ENCODE measurements at places on chromosomes 16 and 17.

DNA sequence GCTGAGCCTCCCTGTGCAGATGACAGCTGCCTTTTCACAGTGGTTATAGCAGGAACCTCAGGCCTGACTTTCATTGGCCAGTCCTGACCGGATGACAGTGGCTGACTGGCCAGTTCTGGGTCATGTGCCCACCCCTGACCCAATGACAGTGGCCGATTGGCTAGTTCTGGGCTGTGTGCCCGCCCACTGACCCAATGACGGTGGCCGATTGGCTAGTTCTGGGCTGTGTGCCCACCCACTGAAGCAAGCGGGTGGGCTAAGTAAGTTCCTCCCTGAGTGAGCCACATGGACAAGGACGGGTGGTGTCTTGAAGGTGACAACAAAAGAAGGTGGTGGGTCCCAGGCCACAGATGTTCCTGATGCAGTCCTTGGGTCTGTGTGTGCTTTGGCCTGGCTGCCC is 9.5 kb downstream of the DEF8 start:
- DNase-seq: peak; percentile 15

- DNase-seq: no peak
These were observed 12.0 kb downstream of the GABARAPL2 start for GRCh38 chr16:75578212-75578611.

DNA sequence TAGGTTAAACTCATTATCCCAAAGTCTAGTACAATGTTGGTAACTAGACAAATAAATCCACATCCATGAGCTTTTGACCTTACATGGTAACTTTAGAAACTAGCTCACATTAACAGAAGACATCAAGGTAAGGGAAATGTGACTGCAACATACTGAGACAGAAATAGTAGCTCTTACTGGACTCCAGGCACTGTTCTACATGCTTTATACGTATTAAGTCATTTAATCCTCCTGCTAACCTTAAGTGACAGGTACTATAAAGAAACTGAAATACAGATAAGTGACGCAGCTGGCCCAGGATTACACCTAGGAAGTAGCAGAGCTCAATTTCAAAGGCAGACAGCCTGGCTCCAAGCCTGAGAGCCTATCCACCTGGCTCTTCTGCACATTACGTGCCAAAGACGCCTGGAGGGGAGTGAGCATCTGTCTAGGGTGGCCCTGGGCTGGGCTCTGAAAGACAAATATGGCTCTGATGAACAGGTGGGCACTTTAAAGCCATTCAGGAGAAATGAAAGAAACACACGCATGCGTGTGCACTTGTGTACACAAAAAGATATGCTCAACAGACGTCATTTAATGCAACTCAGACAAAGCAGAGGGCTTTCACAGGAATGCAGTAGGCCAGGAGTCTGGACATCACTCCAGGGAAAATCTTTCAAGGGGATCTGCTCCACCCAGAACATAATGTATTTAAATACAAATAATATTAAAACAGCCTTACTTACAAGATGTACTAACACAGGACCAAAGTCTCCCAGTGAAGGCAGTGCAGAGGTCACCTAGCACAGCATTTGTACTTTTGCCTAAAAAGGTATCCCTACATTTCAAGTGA is 4.4 kb downstream of the ZC3H7A start:
- no peak for DNase-seq

GRCh38 chr17:57782647-57783337 is 37.7 kb upstream of the CCDC182 start:
- DNase-seq: no peak

GRCh38 chr17:8710813-8711212 is 33.8 kb downstream of the CCDC42 start:
- no peak for DNase-seq

DNA sequence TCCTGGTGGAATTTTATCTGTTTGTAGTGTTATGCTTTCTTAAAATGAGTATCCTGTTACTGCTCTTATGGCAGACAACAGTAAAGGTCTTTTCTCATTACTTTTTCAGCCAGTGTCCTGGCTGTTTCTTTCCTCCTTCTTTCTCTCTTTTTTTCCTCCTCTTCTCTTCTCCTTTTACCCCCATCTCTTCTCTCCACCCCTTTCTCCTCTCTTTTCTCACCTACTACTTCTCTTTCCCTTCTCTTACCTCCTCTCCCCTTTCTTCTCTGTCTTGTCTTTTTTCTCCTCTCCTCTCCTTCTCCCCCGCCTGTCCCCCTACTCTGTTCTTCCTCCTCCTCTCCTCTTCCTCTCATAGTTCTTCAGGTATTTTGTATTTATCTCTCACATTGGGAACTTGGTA is 48.9 kb downstream of the CPD start:
- DNase-seq: no peak

DNA sequence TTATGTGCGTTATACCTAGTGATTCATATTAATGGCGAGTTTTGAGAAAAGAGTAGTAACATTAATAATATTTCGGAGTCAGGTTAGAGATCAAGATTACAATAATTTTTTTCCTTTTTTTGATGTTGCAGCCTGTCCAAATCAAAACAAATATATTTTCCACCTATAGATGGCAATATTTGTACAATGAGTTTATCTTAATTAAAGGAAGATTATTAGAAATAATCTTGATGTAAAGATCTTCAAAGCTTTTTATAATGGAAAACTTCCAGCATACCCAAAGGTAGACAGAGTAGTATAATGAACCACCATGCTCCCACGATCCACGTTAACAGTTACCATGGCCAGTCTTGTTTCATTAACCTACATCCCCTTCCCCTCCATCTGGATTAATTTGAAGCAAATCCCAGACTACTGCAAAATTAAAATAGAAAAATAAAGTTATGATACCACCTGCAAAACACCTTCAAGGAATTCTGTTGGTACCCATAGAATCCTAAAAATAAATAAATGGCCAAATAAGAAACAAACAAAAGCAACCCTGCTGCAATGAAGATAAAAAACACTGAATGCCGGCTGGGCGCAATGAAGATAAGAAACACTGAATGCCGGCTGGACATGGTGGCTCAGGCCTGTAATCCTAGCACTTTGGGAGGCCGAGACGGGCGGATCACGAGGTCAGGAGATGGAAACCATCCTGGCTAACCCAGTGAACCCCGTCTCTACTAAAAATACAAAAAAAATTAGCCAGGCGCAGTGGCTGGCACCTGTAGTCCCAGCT is 46.5 kb upstream of the GINS3 start:
- DNase-seq: no peak

GRCh38 chr17:13426991-13427390 is 174.7 kb downstream of the HS3ST3A1 start:
- no peak for DNase-seq

DNA sequence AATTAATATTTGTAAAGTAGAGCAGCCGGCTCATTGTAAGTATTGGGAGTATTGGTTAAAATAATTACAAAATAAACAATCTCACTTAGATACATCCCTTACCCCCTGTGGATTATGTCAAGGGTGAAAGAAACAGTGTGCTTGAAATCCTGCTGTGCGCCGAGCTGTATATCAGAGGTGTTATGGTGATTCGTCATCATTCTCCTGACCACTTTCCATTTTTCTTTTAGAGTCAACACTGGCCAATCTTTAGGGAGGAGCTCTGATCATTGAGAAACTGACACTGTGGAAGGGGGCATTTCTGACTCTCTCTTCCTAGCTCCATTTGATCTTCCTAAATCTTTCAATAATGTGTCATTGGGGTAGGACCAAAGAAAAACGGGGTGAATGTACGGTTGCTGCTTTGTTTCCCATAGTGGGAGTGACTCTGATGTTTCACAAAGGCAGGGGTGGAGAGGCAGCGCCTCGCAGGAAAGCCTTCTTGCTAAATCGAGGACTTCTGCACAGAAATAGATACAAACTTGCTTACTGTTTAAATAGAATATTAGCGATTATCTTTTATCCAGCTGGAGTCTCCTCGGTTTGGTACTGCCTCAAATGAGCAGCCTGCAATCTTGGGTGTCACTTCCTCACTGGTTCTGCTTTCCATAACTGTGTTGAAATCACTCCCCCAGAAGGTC is 123.4 kb downstream of the PRKCB start:
- DNase-seq: no peak

- DNase-seq: peak; percentile 84
These were observed 65.7 kb downstream of the CENPV start for GRCh38 chr17:16287563-16288027.

GRCh38 chr16:84087466-84088151 is 29.1 kb downstream of the MBTPS1 start:
- DNase-seq: no peak

DNA sequence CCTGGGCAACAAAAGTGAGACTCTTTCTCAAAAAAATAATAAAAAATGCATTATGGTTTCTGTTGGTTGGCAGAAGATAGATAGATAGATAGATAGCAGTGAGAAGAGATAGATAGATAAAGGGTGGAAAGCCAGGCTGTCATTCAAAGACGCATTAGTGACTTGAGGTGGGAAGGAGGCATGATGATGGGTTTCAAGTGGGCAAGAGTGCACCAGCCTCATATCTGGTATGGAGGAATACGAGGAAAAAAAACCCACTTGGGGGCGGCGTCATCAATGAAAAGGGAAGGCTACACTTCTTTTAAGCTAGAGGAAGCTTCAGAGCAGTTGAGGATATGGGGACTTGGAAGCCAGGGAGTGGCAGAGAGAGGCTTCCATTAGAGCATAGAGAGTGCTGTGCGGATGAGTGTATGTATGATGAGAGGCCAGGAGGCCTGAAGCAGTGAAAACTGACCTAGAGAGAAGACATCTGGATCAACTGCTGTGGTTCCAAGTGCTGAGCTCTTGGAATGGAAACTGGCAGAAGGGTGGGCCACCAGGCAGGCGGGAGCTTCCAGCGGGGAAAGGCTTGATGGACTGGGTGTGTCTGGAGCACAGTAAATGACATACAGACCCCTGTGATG is 31.8 kb downstream of the CEP95 start:
- DNase-seq: no peak

- no peak for DNase-seq
These were observed 76.9 kb downstream of the WSB1 start for GRCh38 chr17:27370776-27371175.

DNA sequence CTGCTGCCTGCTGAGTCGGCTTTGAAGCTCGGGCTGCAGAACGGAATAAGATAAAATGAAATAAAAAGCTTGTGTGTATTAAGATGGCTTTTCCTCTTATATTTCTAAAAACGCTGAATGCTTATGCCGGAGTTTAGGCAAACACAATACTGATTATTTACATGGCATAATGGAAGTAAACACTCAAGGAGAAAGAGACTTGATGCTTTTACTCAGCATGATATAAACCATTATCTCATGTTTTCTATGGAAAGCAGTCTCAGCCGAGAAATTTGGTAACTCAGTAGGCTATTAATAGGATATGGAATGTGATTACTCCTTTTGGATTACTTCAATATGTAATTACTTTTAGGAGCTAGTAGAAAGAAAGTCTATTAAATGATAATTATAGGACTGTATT is 153.3 kb downstream of the CDH11 start:
- no peak for DNase-seq

DNA sequence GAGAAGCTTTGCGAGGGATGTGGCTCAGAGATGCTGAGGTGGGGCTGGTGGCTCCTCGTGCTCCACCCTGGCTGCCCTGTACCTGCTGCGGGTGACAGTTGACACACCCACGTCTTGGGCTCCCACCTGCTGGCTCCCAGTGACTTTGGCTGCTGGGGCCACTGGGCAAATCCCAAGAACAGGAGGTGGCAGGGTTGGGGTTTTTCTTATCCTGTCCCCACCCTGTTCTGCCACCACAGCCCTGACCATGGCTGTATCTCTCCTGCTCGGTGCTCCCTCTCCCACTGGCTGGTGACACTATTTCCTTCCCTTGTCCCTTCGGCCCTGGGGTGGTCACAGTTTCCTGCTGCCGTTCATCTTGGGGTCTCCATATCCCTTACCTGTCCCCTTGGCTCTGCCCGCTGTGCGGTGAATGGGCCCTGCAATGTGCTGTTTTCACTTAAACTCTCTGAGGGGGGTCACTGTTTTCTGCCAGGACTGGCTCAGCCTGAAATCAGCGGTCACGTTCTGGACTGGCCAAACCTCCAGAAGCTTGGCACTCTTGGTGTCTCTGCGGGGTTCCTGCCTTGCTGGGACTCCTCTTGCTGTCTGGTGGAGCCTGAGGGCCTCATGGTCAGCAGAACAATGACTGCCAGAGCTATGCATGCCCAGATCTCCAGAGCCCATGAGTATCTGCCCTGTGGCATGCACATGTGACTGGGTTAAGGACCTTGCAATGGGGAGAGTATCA is 144.2 kb downstream of the IRF8 start:
- DNase-seq: no peak

- DNase-seq: no peak
These were observed 99.8 kb downstream of the NLK start for GRCh38 chr17:28142305-28142704.

DNA sequence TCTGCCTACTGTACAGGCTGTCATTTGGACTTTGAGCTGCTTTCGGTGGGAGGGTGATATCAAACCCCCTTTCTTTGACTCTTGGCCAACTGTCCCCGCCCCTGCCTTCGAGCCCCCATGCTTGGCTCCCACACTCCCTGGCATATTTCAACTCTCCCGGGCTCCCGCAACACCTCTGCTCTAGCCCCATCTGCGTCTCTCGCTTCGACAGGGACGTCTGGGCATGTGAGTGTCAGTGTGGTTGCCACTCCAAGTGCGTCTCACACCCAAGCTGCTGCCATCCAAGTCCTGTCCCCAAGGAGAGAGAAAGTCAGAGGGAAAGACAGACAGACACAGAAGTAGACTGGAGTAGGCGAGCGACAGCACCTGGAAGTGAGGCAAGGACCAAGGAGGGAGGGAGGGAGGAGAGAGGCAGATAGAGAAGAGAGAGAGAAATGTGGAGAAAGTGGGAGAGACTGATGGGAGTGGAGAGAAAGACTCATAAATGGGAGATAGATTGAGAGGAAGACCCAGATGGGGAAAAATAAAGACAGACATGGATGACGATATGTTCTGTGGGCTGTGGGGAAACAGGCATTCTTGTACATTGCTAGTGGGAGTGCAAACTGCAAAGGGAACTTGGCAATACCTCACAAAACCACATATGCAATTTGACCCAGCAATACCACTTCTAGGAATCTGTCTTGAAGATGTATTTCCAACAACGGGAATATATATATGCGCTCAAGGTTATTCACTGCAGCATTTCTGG is 11.8 kb downstream of the STARD3 start:
- DNase-seq: peak; percentile 81

- DNase-seq: peak; percentile 95
These were observed 120.5 kb downstream of the ZFHX3 start for GRCh38 chr16:72927199-72928089.

- DNase-seq: no peak
These were observed 196.3 kb downstream of the KATNIP start for GRCh38 chr16:27746076-27746855.

DNA sequence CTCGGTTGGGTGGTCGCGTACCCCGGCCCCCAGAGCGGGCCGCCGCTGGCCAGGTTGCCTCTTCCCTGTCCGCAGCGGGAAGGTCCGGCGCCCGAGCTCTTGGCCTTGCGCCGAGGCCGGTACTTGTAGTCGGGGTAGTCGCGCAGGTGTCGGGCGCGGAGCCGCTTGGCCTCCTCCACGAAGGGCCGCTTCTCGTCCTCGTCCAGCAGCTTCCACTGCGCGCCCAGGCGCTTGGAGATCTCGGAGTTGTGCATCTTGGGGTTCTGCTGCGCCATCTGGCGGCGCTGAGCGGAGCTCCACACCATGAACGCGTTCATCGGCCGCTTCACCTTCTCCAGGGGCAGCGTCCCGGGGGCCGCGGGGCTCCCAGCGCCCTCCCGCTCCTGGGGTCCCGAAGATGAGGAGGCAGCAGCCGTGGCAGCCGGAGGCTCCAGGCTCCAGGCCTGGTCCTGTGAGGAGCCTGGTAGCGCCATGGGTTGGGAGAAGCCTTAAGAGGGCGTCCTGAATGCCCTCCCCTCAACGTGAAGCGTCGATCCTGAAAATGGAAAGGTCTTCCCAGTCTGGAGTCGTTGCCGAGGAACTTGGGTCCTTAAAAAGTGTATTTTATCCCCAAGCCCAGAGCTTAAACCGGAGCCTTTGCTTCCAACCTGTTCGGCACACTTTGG is 558 bp downstream of the SOX15 start:
- peak; percentile 81 for DNase-seq

GRCh38 chr17:77741109-77741508 is 217.4 kb upstream of the TNRC6C start:
- DNase-seq: no peak

Measured in fibroblast of upper back skin (primary cell).